Fibroblast of the aortic adventitia (primary cell): ENCODE measurements at places on chromosomes 1 and 21. TPM values are rescaled to one million over a fixed set of nuclear protein-coding genes. Genes with fewer than 3 reads are reported as not detected.

Gene BMP8B
- not detected in 2 replicates for total RNA-seq

Gene C1orf94
- not detected in 2 replicates for total RNA-seq

Gene OR2T11
- not detected in 2 replicates for total RNA-seq

Gene PRKAB2
- total RNA-seq: 14.8 and 16.3 TPM in 2 replicates

Gene PTBP2
- total RNA-seq: 41.7 and 58.9 TPM in 2 replicates
